Activated CD4-positive, alpha-beta memory T cell treated with anti-CD3 and anti-CD28 coated beads for 36 hours (primary cell): ENCODE measurements at places on chromosomes 4 and X. TPM values are rescaled to one million over a fixed set of nuclear protein-coding genes. Genes with fewer than 3 reads are reported as not detected.
A peak's percentile ranks its signal among the peaks of the same experiment; 100 is the strongest.

The RHOH gene
- total RNA-seq = 97.5 TPM

The SPANXA2 gene
- not detected for total RNA-seq

The GLRA2 gene
- not detected for total RNA-seq

The CHRDL1 gene
- total RNA-seq = not detected

The FRAS1 gene
- total RNA-seq = not detected

The TCEAL6 gene
- total RNA-seq = not detected

The NOX1 gene
- total RNA-seq = not detected

The NEIL3 gene
- 18.3 TPM for total RNA-seq

The ANKRD17 gene
- 44.7 TPM for total RNA-seq

The MAGEB2 gene
- not detected for total RNA-seq

The LCORL gene
- 8.1 TPM for total RNA-seq

The ADH7 gene
- total RNA-seq = not detected

The NPY1R gene
- total RNA-seq = not detected

The RHOXF2 gene
- not detected for total RNA-seq

- no peak for DNase-seq
Measured at GRCh38 chrX:16897445-16897844, 27.3 kb upstream of the RBBP7 start.

- DNase-seq = peak; percentile 41
Measured at GRCh38 chr4:152680988-152681603, 1.3 kb upstream of the TMEM154 start.

- no peak for DNase-seq
Measured at GRCh38 chr4:115219315-115219860, 106.0 kb upstream of the NDST4 start.

DNA sequence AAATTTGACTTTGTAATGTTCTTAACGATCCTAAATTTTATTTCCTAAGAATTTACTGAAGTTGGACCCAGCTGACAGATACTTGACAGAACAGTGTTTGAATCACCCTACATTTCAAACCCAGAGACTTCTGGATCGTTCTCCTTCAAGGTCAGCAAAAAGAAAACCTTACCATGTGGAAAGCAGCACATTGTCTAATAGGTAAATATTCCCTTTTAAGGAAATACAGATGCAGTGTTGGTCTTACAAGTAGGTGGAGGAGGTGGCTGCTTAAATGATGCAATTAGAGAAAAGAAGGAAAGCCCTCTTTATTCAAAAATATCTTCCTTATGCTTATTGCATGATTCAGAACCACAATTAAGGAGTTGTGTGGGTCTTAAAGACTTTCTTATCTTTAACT, 73.5 kb downstream of the RS1 start:
- no peak for DNase-seq

DNA sequence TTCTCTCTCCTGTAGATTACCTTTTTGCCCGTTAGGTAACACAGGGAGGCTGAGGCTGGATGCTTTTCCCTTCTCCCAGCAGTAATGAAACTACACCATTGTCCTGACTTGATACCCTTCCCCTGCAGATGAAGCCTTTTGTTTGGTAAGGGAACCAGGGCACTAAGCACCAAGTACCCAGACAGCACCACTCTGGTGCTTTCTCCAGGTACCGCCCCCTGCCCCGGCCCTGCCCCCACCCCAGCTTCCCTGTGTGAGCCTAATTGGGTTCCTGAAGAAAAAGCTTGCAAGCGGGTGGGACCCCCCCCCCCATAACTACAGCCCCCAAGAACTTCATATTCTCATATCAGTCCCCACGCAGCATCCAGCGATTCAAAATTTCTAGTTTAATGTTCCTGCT, 79.8 kb downstream of the JADE3 start:
- no peak for DNase-seq

DNA sequence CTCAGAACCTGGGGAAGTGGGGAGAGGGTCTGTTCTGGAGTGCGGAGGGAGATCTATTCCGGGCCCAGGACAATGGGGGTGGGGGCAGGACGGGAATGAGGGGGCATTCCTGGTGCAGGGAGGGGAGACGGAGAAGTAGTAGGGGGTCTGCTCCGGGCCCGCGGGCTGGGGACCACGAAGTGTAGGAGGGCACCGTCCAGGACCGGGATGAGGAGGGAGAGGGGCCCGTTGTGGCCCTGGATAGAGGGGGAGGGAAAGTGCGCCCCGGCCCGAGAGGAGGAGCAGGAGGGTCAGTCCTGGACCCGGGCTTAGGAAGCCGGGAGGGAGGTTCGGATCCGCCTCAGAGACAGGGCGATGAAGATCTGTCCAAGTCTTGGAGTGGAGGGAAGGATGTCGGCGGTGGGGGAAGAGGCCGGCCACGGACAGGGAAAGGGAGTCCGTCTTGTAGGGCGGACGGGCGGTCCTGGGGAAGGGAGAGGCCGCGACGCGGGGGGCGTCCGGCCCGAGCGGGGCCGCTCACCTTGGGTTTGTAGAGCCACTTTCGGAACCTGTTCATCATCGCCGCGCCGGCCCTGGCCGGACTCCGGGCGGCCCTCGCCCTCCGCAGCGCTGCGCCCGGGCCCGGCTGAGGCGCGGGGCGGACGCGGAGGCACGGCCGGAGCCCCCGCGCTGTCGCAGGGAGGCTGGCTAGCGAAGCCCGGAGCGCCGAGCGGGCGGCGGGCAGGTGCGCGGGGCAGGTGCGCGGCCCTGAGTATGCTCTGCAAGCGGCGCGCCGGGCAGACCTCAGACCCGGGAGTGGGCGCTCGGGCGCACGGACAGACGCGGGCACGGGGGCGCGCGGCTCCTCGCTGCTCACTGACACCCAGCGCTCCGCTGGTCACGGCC, at the start of gene ZFYVE28:
Gene ZFYVE28 (minus strand): TSS at position 881 of the 885 bp plus-strand sequence. CDS start 322 bp downstream, at position 559.
- DNase-seq = peak; percentile 34

- DNase-seq = no peak
Measured at GRCh38 chr4:111961809-111962208, 183.4 kb upstream of the FAM241A start.

- DNase-seq = no peak
Measured at GRCh38 chrX:131405497-131405896, 116.4 kb upstream of the IGSF1 start.

GRCh38 chr4:182799515-182800215, 117.5 kb downstream of the DCTD start:
- no peak for DNase-seq

GRCh38 chr4:177478496-177478895, 36.3 kb upstream of the AGA start:
- DNase-seq = no peak

DNA sequence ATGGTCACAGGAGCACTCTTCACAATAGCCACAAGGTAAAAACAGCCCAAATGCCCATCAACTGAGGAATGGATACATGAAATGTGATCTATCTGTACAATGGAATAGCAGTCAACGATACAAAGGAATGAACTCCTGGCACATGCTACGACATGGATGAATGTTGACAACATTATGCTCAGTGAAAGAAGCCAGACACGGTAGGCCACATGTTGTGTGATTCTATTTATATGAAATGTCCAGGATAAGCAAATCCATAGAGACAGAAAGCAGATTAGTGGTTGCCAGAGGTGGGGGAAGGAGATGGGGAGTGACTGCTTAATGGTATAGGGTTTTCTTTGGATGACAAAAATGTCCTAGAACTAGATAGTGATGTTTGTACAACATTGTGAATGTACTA, 58.7 kb upstream of the GPM6B start:
- no peak for DNase-seq

DNA sequence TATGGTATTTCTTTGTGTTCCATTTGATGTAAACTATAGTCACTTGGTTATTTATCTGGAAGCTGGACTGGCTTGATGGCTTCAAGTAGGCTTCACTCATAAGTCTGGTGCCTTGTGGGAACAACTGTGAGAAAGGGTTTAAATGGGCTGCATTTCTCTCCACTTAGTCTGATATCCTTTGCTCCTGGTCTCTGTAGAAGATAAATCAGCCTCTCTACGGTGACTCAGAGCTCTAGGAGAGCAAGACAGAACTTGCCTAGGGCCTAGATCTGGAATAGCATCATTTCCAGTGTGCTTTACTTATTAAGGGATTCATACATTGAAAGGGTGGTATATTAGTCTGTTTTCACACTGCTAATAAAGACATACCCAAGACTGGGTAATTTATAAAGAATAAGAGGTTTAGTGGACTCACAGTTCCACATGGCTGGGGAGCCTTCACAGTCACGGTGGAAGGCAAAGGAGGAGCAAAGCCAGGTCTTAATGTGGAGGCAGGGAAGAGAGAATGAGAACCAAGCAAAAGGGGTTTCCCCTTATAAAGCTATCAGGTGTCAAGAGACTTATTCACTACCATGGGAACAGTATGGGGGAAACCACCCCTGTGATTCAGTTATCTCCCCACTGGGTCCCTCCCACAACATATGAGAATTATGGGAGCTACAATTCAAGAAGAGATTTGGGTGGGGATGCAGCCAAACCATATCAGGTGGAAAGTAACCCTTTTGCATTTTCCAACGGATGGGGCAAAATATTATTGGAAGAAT, 1746.4 kb upstream of the PCDH7 start:
- no peak for DNase-seq

- no peak for DNase-seq
Measured at GRCh38 chr4:145825255-145825654, 113.4 kb downstream of the ZNF827 start.

DNA sequence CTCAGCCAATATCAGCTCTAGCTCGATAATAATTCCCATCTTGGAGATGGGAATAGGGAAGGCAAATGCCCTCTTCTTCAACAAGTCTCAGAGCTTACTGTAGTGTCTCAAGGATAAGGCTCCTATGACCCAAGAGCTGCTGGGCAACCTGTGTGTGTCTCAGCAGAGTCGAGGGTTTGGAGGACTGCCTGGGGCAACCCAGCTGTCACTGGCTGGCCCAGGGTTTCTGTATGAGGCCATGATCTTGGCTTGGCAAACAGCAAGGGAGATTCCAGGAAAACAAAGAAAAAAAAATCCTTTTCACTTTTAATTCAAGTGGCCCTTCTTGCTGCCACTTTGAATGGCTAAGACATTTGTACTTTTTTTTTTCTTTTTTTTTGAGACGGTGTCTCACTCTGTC, 34.4 kb downstream of the TMSB4X start:
- DNase-seq = no peak

DNA sequence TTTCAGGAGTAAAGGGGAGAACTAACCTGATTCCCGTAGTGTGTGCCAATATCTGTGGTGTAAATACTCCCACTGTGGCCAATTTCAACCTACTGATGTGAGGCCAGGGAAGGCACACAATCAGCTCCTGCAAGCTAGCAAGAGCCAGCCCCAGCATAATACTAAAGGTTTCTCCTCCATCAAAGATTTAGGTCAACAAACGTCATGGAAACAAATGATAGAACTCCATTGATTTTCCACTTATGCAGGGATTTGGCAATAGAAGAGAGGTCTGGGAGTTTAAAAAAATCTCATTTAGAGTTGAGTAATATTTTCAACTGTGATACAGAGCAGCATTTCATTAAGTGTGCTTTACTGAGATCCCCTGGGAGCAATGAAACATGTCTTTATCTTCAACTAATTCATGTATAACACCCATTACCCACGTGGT, 15.8 kb upstream of the VEGFD start:
- no peak for DNase-seq

GRCh38 chr4:70473679-70474078, 1.7 kb downstream of the MUC7 start:
- DNase-seq = no peak

DNA sequence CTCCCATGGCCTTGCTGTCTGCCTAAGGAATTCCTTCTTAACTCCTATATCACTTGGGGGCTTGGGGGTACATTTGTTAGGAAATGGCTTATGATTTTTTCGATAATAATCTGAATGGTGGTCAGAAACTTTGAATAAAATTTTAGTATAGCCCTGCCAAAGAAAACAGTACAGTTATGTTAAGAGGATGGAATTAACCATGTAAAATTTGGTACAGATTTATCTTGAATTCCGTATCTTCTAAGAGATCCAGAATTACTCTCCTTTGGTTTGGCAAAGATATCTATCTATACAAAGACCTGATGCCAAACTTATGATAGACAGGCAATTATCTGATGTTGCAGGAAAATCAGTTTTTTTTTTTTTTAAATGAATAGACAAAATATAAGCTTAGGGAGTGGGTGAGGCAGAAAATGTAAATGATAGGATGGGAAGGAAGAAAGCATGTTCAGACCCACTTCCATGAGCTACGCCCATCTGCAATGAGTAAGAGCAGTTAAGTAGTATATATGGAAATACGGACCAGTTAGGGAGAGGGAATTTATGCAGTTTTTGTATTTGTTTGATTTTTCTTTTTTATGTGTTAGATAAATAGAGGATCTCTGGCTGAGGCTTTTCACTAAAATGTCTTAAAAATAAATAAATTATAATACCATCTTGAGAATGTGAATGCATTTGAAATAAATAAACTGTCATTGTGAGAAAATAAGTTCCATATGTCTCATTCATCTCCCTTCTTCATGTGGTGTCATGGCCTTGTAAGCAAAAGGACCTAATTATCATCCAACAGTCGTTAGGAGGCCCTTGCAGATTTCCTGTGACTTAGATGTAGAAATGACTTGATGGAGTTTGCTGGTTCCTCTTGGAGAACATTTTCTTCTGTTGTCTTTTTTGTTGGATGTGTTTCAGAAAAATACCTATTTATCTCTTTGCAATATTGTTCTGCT, 389.6 kb downstream of the ARHGAP24 start:
- DNase-seq = no peak

- no peak for DNase-seq
Measured at GRCh38 chr4:162793571-162793970, 373.1 kb downstream of the NAF1 start.

- no peak for DNase-seq
Measured at GRCh38 chrX:54085666-54086065, 41.4 kb upstream of the PHF8 start.

DNA sequence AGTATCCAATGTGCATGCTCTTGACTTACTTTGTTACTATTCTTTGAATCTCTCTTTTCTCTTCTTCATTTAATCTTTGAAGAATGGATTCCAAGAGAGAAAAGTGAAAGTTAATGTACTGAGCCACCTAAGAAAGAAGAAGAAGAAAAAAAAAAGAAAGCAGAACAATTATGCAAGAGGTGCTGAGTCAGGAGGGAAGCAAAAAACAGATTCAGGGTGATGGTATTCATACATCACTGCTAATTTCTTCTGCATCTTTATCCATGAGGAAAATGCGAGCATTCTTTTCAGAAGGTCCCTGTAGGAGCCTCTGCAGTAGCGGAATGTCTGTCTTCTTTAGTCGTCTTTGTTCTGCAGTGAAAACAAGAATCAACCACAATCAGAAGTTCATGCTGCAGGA, 43.9 kb downstream of the RASSF6 start:
- DNase-seq = no peak
